ENCODE measurements at places on chromosomes 7 and 10.

- no peak for DNase-seq
Observed at GRCh38 chr10:131427281-131427680, 115.8 kb upstream of the TCERG1L start.

DNA sequence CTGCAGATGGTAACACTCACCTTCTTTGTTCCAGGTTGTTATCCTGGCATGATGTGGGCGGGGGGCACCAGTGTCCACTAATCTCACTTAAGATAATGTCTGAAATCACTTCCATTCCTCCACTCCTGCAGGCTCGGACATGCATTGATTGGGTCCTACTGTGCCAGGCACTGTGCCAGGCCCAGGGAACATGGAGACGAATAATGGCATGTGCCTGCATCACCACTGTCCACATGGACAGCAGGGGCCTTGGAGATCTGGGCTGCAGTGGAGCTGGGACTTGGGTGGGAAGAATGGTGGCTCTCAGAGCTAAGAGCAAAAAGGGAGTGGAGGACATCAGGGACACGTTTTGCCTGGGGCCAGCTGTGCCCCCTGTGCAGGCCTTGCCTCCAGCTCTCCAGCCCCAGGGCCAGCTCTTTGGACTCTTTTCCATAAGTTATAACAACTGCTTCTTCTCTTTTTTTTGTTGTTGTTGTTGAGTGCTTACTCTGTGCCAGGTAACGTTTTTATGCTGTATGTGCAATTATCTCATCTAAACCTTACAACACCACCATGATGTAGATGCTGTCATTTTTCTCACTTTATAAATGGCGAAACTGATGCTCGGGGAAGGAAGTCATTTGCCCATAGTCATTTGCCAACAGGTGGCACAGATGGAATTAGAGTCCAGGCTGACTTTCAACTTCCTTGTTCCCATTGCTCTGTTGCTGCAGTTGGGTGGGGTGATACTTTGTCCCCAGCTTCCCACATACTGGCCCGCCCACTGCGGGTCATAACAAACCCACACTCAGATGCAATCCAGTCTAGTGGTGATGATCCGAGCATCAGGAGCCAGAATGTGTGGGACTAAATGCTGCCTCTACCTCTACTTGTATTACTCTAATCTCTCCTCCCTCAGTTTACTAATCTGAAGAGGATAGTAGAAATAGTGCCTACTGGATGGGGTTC lies 19.1 kb downstream of the PLPP4 start:
- DNase-seq = no peak

GRCh38 chr10:31927565-31927883 lies 1.1 kb downstream of the ARHGAP12 start:
- DNase-seq = no peak

DNA sequence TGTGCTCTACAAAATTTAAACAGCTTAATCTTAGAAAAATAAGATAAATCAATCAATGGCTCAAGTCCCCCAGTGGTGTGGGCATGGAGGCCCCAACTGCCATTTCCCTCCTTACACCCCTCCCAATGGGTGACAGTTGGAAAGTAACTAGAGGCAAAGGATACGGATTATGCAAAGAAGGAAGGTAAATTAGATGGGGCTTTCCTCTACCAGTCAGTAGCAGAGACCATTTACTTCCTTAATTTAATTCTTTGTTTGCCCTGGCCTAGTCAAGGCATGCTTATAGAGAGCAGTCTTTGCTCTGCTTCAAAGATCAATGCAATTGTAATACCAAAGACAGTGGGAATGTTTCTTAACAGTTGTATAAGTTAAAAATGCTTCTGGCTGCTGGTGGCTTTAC lies 63.3 kb upstream of the PAPSS2 start:
- no peak for DNase-seq

DNA sequence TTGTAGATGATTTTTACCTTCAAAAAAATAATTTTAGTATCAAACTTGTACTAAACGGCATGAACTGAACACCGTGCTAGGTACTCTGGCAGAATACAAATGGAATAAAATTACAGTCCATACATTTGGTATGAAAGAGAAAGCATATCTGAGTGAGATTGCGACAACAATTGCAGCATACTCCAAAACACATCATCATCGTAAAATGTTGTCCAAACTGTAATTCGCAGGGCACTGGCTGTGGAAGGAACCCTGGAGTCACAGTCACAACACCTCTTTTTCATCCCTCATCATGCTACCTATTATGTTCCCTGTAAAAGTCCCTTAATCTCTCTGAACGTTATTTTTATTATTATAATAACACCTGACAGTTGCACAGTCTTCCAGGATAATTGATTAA lies 13.5 kb downstream of the CREM start:
- DNase-seq = no peak

DNA sequence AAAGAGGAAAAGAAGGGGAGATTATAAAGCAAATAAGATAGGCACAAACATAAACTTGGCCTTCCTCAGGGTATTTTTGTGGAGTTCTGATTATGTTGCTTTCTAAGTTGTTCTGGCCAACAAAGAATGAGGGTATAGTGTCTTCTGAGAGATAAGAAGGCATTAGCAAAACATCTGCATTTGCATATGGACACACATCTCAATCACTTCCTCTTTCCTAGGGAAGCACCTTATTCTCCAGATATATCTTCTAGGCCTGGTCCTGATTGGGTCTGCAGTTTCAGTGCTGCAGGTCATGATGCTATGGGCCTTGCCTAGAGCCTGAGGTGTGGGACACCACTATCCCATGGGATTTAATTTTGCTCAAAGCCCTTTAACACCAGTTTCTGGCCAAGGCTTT lies 308.8 kb upstream of the PHYHIPL start:
- no peak for DNase-seq

DNA sequence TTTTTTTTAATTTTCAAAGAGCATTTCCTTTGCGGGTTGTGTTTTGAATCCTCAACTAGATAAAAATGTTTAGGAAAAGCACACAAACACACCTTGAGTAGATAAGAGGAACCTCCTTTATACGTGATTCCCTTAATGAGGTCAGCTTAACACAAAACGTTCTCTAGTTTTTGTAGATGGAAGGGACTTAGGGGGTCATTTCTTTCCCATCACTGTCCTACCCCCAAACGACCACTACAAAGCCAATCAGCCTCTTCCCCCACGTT lies 1.2 kb downstream of the SUV39H2 start:
- no peak for DNase-seq

DNA sequence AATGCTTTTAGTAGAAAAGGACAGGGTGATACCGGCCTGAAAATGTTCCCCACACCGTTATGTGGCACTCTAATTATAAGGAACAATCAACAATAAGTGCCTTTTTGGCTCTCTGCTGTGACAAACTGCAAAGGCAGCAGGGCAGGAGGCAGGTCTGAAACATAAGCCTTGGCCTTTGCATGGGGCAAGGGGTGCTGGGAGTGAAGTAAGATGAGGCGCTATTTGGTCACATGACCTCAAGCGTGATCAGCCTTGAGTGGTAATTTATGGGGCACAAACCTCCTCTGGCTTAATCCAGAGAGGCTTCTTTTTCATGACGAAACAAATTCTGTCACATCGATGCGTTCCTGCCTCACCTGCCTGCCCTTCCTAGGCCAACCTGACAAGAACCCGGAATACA lies 202.7 kb downstream of the TAX1BP1 start:
- DNase-seq = no peak

DNA sequence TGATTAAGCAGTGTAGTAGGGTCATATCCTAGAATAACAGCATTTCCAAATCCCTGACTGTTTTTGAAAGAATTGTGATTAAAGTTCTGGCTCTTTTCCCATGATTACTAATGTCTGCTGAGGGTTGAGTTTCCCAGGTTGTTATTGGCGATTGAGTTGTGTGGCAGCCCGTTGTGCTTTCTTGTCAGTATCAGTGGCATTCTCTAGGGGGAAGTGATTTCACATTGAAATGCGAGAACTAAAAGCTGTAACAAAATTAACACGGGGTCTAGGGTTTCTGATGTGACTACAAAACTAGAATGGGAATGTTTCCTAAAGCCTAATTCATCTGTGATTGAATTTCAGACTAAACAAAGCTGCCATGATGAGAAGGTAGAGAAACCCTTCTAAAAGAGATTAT lies 349.4 kb downstream of the EXOC4 start:
- no peak for DNase-seq

- no peak for DNase-seq
Observed at GRCh38 chr7:138945821-138946220, 35.4 kb downstream of the KIAA1549 start.

DNA sequence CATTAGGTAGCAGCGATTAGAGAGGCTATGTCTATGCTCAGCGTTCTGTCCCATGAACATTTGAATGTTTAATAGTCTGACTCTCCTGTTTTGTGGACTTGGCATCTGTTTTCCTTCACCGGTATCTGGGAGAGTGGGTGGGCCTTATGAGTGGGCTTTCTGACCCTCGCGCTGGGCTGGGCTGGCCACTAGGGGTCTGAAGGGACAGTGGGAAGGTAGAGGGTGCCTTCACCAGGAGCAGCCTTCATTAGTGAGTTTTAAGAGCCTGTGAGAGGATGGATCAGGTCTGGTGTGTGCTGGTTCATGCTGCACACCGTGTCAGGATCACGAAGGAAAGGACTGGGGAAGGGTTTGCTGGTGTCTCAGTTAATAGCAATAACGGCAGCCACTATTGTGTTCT lies 33.4 kb downstream of the DCLRE1A start:
- DNase-seq = peak; percentile 6

- DNase-seq = no peak
Observed at GRCh38 chr10:27625452-27626211, 120.0 kb downstream of the MKX start.

DNA sequence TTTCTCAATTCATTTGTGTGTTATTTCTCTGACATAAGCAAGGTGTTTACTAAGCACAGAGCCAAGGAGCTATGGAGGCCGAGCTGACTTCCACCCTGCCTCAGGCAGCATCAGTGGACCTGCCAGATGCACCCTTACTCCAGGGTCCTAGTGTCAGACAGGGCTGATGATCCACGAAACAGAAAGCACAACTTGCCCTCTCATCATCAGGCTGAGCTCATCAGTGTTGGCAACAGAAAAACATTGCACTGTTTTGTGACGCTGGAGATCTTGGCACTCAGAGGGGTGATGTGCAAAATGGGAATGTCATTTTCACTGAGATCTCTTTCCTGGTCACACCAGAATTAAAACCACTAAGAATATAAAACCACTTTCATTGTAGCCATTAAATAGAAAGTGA lies 201.8 kb downstream of the GLI3 start:
- DNase-seq = no peak

- no peak for DNase-seq
Observed at GRCh38 chr7:48718731-48719378, 205.5 kb upstream of the CDC14C start.

DNA sequence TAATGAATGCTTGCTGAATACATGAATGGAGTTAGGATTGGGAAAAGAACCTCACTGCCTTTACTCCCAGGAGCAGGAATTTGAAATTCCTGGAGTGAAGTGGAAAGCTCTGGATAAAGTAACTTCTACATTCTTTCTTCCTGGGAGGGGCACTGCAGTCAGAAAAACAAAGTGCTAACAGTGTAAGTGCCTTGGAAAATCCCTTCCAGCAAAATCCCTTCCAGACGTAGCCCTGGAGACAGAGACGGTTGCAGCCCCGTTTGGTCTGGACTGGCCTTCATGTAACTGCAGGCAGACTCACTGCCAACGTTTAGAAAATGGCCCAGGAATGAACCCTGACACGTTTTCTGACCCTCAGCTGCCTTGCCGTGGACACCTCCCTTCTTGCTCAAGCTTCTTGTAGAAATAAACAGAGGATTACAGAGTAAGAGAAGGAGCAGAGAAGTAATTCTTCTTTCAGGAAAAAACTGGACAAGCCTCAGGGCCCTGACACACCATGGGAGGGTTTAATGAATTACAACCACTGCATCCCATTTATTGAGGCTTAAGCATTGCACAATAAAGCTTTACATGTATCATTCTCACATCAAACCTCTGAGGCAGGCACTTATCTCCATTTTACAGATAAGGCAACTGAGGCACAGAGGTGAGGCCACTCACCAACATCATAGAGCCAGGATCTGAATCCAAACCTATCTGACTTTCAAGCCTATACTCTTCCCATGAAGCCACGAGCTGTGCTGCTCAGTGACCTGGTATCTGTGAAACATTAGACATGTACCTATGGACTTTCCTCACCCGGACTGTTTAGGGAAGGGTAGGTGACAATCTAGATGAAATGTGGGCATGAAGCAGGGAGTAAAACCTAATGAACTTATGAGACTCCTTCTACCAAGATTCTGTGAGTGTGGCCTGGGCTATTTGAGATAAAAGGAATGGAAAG lies 7.8 kb downstream of the ITPRIP start:
- peak; percentile 43 for DNase-seq

DNA sequence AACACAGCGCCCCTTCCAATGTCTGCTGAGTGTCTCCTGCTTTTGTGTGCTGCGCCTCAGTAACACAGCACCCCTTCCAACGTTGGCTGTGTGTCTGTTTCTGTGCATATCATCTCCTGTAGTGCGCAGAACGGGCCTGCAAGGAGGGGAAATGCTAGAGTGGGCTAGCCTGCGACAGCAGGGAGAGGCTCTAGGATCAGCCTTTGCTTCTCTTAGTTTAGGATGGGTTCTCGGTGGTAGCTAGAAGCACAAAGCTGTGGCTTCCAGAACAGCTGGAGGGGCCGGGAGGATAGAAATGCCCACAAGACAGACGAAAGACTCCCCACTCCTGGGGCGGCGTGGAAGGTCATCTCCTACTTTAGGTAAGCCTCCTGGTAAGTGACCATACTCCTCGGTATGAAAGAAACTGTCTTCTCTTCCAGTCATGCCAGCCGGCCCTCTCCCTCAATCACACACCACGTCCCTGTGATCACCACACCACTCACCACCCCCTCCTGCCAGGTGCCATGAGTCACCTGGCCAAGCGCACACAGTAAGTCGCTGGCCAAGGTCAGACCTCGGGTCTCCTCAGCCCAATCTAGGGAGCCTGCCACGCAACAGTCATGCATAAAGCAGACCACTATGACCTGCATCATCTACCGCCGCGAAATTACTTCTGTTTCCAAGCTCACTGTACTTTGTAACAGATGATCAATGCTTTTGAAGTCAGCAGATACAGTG lies 4.8 kb downstream of the PITRM1 start:
- DNase-seq = no peak

GRCh38 chr7:26087321-26088091 lies 64.5 kb upstream of the NFE2L3 start:
- DNase-seq = no peak

GRCh38 chr10:61063034-61063433 lies 119.0 kb upstream of the RHOBTB1 start:
- no peak for DNase-seq

DNA sequence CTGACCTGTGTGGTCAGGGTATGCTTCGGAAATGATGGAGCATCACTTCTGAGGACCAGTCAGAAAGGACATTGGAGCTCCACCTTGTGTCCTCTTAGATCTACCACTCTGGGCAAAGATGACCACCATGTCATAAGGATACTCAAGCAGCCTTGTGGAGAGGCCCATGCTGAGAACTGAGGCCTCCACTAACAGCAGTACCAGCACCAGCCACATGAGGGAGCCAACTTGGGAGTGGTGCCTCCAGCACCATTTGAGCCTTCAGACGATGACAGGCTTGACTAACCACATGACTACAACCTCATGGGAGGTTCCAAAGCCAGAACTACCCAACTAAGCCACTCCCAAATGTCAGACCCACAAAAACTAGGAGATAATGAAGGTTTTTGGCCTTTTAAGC lies 116.0 kb downstream of the NPTX2 start:
- peak; percentile 56 for DNase-seq

- peak; percentile 17 for DNase-seq
Observed at GRCh38 chr10:127563718-127564553, 14.8 kb downstream of the NPS start.

Data from erythroblast (primary cell).